ENCODE measurements at places on chromosomes 1 and 21.

DNA sequence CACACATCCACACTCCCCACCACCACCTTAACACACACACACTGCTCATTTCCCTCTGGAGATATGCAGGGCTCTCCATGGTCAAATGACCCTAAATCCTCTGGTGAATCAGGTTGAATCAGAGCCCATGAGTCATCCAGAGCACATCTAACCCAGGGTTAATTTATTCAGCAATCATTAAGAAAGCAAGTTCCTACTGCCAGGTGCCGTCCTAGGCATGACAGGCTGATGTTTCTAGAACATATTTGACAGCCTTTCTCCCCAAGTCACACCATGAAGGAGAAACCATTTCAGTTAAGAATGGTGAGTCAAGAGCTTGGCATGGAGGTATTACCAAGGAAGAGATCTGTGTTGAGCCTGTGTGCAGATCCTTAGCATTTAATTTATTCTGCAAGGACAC lies 194.3 kb upstream of the CAMK1G start:
- DNase-seq = peak; percentile 82

DNA sequence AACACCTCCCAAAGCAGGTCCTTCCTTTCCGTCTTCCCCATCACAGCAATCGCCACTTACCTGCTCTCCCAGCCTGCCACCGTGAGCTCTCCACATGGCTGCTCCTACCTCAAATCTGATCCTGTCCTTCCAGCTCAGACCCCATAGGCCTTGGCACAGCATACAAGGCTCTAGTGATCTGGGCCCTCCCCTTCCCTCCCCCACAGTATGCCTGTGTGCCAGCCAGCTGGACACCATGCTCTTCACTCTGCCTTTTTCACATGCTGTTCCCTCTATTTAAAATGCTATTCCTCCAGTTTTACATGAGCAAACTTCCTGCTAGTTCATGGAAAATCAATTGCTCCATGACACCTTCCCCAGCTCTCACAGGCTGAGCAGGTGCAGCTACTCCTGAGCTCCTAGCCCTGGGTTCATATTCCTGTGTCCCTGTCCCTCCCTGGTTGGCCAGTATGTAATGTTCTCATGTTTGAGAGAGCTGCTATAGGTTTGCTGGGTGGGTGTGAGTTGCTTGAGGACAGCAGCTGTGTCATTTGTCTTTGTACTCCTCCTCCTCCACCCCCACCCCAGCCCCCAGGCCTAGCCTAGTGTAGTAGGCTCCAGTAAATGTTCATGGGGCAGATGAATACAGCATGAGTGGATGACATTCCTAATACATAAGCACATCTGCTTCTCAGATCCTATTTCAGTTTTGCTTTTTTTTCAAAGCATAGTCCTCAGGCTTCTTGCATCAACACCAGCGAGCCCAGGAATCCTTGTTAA lies 6.3 kb upstream of the TNNT2 start:
- peak; percentile 84 for DNase-seq

DNA sequence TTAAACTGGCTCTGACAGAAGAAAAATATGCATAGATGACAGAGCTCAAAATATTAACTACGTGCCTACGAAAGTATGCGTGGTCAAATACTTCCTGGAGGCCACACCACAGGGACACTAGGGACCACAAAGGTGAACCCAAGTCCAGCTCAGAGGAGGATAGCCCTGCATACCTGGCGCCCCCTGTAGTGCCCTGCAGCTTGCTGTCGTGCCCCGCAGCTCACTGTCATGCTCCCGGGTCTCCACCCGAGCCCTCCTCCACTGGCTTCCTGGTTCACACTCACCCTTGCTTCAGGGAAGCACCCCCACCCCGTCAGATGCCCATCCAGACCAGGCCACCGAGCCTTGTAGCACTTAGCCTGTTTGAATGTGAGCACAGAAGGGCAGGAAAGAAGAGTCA lies 16.7 kb upstream of the NADK start:
- DNase-seq = no peak

GRCh38 chr1:212962509-212962908 lies 12.2 kb downstream of the VASH2 start:
- DNase-seq = no peak

DNA sequence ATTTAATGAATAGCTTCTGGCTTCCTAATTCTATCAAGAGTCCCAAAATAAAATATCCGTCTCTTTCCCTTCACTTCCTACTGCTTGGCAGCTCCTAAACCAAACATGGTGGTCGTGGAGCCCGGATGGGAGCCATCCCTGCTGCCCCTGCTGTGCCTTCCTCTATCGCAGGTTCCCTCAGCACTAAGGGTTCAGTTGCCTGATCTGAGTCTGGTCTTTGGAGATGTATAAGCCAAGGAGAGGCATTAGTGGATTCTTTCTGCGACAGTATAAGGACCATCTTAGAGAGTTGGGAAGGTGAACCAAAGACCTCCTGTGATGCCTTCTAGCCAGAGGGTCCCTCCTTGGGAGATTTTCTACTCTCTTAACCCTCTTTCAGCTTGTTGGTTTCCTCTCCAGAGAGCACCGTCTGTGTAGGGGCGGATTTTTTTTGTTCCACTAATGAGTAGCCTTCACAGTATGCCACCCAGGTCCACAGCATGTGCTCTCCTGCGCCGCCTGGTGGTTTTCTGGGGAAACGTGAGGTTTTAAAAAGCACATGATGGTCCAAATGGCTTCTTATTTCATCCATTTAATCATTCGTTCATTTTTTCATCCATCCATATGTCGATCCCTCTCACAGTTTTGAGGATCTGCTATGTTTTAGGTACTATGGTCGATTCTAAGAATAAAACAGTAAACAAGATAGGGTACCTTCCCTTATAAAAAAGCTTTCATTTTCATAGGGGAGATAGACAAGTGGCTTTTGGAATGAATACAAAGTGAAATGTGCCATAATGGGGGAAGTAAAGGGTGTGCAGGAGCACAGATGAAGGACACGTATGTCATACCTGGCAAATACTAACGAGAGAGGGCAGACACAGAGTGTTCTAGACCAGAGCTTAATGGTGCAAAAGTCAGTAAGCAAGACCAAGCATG lies 71.0 kb downstream of the NFASC start:
- peak; percentile 61 for DNase-seq

- peak; percentile 49 for DNase-seq
These were observed 759 bp downstream of the AMPD2 start for GRCh38 chr1:109620401-109620791.

DNA sequence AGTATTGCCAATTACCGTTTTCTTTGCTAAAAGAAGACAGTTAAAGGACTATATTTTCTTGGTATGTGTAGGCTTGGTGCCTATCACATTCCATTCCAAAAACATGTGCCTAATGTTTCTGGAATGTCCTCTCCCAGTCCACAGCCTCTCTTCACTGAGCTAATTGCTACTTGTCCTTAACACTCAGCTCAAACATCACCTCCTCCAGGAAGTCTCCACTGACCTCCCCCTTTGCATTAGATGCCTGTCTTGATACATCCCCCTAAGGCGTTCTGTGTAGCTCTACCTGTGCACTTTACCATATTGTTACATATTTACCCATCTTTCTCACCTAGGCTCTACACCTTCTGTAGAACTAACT lies 195.6 kb upstream of the CAMK1G start:
- DNase-seq = peak; percentile 33

Measured in brain microvascular endothelial cell (primary cell).